ENCODE measurements at places on chromosomes 13 and 19.

GRCh38 chr19:33954686-33955085, 158.0 kb downstream of the KCTD15 start:
- DNase-seq: no peak

DNA sequence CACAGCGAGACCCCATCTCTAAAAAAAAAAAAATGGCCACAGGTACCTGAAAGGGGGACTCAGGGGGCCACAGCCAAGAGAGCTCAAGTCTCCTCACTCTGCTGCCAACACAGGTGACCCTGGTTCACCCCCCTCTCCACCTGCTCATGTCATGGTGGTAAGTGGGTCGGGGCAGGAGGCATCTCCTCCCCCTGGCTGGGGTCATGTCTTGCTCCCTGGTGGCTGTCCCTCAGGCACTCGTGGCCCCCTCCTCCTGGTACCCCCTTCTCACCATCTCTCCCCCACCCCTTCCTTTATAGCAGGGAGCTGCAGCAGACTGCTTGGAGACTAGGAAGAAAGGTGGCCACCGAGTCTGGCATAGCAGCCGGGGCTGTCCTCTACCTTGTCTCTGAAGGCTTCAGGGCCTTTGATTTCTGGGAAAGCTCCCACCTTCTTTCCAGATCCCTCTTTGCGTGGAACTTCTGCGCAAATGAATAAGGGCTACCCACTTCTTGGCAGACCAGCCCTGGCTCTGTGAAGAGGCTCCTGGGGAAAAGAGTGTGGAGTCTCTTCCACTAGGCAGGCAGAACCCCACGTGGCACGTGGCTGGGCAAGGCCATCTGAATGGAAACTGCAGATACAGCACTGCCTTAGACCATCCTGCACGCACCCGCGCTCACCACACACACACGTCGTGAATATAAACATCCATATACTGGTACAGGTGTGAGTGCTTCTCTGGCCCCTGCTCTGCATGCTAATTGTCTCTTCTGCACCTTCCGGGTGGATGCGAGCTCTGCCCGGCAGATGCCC, 20.1 kb upstream of the MIER2 start:
- DNase-seq: no peak

- no peak for DNase-seq
These were observed at the start of gene ANGPTL4 for GRCh38 chr19:8363803-8364771. TSS of gene ANGPTL4 (plus strand) at chr19:8364155. CDS start at chr19:8364322, 167 bp downstream.

DNA sequence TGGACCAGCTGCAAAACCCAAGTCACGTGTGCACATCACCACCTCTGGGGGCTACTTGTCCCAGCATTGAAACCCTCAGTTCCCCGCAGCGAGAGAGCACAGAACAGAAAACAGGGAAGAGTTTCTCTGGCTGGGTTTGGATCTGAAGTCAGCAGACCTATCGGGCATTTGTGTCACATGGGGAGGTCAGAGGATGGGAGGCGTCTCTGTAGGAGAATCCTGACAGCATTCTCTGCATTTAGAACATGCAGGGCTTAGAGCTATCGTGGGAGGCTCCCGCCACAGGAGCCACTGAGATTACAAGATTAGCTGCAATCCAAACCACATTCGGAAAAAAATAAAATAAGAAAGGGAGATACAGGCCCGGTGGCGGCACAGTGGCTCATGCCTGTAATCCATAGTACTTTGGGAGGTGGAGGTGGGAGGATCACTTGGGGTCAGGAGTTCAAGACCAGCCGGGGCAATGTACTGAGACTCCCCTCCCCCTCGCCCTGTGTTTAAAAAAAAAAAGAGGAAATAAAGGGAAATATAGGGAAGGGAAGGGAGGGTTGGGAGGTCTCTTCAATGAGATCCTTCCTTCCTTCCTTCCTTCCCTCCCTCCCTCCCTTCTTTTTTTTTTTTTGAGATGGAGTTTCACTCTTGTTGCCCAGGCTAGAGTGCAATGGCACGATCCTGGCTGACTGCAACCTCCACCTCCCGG, 2.9 kb upstream of the TLE6 start:
- DNase-seq: no peak

GRCh38 chr13:58687148-58687547, 1055.6 kb downstream of the PCDH17 start:
- no peak for DNase-seq

- DNase-seq: no peak
These were observed 987.6 kb downstream of the EFNB2 start for GRCh38 chr13:105547851-105548250.

- no peak for DNase-seq
These were observed 68.3 kb downstream of the ATP8A2 start for GRCh38 chr13:25440061-25440460.

DNA sequence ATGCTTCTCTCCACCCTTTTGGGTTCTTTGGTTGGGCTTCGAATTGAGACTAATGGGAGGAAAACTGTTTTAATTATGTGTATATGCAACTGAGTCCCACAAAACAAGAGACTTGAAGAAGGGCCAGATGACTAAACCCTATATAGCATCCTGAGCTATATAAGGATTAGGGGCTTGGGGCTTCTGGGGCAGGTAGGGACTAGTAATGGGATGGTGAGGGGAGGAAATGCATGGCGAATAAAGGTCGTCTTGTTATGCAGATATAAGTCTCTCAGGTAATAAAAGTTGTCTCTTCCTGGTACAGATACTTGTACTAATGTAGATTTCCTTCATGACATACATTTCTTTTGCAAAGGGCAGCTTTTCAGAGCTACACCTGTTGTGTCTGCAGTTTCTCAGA, 2.8 kb upstream of the SLC7A9 start:
- no peak for DNase-seq

GRCh38 chr13:101309014-101309619, 107.2 kb downstream of the NALCN start:
- DNase-seq: no peak

DNA sequence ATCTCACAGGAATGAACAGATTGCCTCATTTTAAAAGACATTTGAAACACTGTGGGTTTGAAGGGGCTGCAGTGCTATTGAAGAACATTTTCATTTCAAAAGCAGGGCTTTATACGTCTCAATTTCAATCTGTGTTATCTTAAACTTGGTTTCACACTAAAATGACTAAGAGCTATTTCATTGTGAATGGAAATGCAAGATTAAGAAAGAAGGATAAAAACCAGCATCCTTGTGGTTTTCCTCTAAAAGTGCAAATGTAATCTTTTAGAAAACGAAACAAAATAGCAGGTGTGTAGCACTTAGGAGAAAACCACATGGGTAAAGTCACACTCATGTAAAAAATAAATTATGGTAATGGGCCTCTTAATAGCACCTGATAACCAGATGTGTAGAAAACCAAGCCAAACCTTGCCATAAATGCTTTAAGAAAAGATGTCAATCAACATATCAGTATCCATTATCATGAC, 397.7 kb downstream of the GPC6 start:
- DNase-seq: no peak

DNA sequence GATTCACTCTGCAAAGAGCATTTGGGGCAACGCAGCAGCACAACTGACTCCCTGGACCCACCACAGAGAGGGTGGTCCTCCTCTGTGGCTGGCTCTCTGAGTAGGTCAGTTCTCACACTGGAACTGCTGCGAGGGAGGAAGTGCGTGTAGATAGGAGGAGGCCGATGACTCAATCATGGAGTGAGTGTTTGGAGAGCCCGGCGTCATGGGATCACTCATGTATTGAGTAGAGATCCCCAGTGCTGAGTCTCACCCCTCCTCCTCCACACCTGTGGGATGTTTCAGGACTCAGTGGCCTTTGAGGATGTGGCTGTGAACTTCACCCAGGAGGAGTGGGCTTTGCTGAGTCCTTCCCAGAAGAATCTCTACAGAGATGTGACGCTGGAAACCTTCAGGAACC, 8.9 kb downstream of the ZNF101 start:
- no peak for DNase-seq

- DNase-seq: no peak
These were observed 498.1 kb downstream of the KLF5 start for GRCh38 chr13:73556902-73557301.

GRCh38 chr13:42247883-42248282, 24.1 kb upstream of the AKAP11 start:
- DNase-seq: no peak

- no peak for DNase-seq
These were observed 1.9 kb upstream of the CACNG7 start for GRCh38 chr19:53907193-53907581.

DNA sequence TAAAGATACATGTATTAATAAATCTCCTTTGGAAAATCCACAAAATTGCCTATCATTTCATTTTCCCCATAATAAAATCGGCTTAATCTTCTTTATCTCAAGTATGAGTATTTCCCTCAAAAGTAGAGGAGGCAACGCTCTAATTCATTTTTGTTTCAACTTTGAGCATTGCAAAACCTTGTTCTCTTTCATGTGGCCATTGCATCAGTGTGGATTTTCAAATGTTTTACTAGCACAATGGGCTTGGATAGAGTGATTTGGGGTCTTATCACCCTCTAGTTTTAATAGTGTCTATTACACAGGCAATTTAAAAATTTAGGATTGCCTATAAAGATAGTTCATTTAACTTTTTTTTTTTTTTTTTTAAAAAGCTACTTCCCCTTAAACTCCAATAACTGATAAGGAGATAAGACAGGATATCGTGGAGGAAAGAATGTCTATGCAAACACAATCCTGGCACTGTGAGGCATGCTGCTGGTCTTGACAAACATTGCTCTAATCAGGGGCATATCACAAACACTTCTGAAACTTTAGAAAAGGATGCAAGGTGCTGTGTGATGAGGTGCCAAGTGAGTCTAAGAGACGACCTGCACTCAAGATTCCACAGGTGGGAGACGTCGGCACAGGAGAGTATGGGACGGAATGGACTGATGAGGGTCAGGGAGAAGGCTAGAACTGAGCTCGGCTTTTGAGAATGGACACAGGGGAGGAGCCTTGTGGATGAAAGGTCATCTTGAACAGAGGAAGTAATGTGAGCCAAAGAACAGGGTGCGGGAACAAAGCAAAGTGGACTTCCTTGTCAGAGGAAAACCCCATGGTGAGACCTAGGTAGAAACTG, 199.7 kb downstream of the IRS2 start:
- no peak for DNase-seq
